ENCODE measurements at places on chromosomes 16 and 17. TPM values are rescaled to one million over a fixed set of nuclear protein-coding genes. Genes with fewer than 3 reads are reported as not detected.

- DNase-seq, result no peak
Observed at GRCh38 chr17:79835953-79836509, 3.2 kb downstream of the CBX4 start.

The CD300H gene
- 0.18 TPM for polyA plus RNA-seq

- DNase-seq, result no peak
Observed at GRCh38 chr17:74055508-74056160, 147.8 kb upstream of the RPL38 start.

GRCh38 chr16:57003439-57004386 is 14.4 kb downstream of the NLRC5 start:
- no peak for DNase-seq

DNA sequence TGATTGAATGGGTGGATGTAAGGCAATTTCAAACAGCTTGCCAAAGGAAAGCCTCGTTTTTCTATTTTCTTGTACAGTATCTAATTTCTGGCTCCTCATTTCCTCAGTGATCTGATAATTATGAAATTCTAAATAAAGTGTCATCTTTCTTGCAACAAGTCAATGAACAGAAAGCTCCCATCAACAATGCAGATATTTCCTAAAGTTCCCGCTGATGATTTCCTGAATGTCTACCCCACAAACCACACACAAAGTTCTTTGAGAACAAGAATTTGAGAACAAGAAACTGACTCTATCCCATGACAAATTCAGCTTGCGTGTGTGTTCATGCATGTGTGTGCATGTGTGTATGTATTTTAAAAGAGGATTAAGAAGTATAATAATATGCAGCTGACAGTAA is 35.2 kb downstream of the SKAP1 start:
- no peak for DNase-seq

DNA sequence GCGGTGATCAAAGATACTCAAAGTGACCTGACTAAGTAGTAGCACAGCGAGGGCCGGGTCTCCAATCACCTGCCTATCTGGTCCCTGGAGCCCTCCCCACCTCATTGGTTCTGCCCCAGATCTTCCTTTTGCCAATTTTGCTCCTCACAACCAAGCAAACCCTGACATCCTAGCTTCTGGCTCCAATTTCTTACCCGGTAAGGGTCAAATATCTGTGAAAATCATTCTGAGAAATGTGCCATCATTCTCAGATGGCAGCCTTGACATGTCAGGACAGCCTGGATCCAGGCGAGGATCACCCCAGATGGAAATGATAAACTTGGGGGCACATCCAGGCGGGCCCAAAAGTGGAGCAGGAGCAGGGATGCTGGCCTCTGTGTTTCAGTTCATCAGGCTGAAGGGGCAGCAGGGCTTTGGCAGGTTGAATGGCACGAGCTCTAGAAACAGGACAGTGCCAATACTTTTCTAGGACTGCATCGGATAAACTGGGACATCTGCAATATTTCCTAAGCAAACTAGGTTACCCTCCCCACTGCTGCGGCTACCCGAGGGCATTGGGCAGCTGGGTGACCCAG is 83.9 kb downstream of the SHISA6 start:
- DNase-seq, result no peak

DNA sequence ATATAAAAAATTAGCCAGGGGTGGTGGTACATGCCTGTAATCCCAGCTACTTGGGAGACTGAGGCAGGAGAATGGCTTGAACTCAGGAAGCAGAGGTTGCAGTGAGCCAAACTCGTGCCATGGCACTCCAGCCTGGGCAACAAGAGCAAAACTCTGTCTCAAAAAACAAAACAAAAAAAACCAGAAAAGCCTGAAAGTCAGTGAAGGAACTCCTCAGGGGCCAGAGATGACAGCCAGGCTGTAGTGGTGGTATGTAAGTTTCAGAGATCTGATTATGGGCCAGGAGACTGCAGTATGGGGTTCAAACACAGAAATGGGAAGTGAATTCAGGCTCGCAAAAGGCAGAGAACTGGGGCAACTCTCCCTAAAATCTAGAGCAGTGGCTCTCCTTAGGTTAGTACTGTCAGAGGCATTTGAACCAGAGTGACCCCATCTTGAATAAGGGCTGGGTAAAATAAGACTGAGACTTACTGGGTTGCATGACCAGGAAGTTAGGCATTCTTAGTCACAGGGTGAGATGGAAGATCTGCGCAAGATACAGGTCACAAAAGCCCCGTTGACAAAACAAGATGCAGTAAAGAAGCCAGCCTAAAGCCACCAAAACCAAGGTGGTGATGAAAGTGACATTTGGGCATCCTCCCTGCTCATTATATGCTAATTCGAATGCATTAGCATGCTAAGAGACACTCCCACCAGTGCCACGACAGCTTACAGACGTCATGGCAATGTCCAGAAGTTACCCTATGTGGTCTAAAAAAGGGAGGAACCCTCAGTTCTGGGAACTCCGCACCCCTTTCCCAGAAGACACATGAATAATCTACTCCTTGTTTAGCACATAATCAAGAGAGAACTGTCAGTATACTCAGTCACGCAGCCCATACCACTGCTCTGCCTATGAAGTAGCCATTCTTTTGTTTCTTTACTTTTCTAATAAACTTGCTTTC is 120.2 kb upstream of the XYLT1 start:
- no peak for DNase-seq

The LASP1 gene
- polyA plus RNA-seq, result 50.3 TPM

GRCh38 chr17:80092959-80093358 is 8.4 kb upstream of the GAA start:
- DNase-seq, result no peak

DNA sequence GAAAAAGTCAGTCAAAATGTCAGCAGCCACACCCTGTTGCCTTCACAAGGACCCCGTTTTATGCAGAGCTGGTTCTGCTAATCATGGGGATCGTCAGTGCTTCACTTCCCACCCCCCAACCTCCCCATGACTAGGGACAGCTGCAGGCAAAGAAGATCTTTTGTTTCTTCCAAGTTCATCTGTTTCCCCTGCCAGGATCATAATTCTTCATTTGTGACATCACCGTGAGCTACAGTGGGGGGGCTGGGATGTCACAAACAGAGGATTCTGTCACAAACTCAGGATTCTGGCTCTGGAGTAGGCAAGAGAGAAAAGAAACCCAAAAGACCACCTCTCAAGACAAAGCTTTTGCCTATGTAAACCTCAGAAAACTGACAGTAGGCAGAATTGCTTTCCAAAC is 24.7 kb downstream of the DNAJC7 start:
- DNase-seq, result no peak

DNA sequence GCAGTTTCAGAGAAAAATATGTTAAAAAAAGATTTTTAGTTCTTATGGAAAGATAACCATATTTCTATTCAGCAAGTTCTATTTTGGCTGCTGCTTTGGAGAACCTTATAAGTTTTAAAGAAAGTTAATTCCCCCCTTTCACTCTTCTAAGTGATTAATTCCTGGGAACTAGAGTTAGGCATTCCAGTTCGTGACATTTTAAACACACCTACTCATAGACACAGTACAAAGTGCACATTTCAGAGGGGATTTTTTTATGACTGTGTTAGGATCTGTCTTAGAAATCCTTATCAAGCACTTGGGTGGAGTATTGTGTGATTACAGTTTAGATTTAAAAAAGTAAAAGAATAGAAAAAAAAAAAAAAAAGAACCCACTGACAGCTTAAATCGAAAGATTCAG is 3.5 kb upstream of the CDH11 start:
- no peak for DNase-seq

GRCh38 chr17:66682283-66682682 is 152.6 kb upstream of the CACNG5 start:
- DNase-seq, result no peak

The RAB40C gene
- polyA plus RNA-seq, result 30.9 TPM

The MYO1C gene
- 125 TPM for polyA plus RNA-seq

- no peak for DNase-seq
Observed at GRCh38 chr17:77285594-77286390, 145.0 kb downstream of the SEC14L1 start.

- DNase-seq, result no peak
Observed at GRCh38 chr16:14017886-14018285, 53.2 kb upstream of the MRTFB start.

GRCh38 chr17:58006560-58006923 is 504 bp downstream of the SRSF1 start:
- DNase-seq, result peak; percentile 59

DNA sequence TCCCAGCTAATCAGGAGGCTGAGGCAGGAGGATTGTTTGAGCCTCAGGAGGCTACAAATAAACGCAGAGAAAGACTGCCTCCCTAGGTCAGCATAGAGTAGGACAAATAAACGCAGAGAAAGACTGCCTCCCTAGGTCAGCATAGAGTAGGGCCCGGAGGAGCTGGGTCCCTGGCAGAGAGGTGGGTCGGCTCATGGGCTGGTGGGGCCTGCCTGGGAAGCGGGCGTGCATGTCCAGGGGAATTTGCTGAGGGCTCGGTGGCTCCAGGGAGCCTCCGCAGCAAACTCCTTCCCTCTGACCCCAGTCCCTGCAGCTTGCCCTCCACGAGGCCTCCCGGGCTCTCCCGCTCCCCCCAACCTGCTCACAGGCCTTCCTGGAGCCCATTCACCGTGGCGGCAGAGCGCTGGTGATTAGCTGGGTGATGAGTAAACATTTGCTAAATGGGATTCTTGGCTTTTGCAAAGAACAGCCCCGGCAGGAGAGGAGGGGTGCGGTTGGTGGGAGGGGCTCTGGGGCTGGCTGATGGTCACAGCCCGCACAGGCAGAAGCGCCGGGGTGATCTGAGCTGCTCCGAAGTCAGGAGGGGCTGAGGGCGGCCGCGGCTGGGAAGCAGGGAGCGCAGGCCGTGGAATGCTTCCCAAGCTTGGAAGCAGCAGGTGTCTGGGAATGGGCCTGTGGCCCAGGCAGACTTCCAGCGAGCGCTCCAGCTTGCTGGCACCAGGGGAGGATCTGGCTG is 93.1 kb downstream of the RTN4RL1 start:
- DNase-seq, result no peak

Measured in urinary bladder (tissue), 4 donors.